Activated CD8-positive, alpha-beta memory T cell treated with anti-CD3 and anti-CD28 coated beads for 48 hours (primary cell): ENCODE measurements at places on chromosomes 7 and 10.

GRCh38 chr7:23445326-23445725 is 25.0 kb downstream of the IGF2BP3 start:
- DNase-seq, result no peak

DNA sequence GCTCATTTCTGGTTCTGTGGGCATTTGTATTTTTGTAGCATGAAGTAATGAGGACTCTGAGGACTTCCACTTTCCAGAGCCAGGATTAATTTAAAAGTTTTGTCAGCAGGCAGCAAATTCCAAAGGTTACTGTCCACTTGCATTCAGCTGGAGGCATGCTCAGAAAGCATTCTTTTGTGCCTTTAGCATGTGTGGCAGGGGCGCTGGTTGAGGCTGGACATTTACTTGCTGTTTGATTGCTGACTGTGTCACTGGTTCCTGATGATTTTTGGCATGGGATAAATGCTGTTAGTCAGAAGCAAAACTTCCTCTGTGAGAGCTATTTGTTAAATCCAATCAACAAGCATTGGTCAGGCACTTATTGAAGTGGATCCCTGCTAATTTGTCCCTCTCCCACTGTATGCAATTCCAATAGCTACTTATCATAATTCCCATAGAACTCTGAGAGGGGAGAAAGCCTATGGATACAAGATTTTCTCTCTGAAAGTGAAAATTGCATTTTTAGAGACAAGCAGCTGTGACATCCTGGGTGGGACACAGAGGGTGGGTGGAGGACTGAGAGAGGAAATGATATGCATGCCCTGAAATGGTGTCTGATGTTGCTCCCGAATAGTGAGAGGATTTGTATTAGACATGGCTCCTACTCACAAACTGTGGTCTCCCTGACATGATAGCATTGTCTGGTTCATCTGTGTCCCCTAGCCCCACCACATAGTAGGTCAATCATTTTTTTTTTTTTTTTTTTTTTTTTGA is 161.2 kb upstream of the WDR11 start:
- DNase-seq, result no peak

- no peak for DNase-seq
Observed at GRCh38 chr7:147406521-147407135, 1183.9 kb upstream of the C7orf33 start.

- no peak for DNase-seq
Observed at GRCh38 chr10:110214371-110214826, 7.0 kb downstream of the MXI1 start.

DNA sequence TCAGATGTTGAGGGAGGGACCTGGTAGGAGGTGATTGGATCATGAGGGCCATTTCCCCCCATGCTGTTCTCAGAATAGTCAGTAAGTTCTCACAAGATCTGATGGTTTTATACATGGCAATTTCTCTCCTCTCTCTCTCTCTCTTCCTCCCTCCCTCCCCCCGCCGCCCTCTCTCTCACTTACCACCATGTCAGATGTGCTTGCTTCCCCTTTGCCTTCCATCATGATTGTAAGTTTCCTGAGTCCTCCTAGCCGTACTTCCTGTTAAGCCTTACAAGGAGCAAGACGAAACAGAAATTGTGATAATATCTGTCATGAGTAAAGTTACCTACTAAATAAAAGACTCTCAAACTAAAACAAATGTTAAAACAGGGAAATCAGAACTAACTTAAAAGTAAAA is 19.9 kb upstream of the GPR141 start:
- DNase-seq, result no peak

DNA sequence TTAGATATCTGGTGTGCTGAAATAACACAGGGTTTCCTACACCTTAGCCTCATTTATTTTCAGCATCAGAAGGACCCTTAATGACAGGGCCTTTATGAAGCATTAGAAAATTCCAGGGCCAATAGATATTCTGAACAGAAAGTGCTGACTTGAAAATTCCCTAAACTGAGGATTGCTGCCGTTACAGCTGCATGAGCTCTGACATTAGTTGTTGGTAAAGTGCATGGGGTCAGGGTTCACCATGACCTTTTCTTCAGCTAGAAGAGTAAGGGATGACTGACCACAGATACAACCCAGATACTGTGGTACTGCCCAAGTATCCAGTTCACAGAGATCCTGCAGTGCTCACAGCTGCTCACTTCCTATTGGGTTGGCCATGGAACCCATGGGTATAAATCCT is 181.7 kb upstream of the SLC25A13 start:
- no peak for DNase-seq

DNA sequence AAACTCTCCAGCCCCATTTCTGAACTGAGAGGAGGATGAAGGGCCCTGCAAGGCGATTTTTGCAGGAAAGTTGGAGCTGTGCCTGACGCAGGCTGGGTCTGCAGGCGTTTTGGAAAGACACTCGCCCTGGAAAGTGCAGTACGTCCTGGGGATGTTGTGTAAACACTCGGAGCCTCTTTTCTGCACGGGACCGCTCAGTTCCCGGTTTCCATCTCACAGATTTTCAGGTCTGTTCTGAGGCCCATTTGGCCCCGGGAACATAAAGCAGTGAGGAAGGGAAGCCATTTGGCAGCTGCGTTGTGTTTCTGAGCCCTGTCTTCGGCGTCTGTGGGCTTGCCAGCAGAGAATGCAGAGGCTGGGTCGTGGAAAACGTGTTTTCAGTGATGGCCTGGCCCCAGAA is 655.0 kb upstream of the MGMT start:
- DNase-seq, result no peak

GRCh38 chr10:86538547-86538946 is 17.0 kb upstream of the WAPL start:
- DNase-seq, result no peak

- no peak for DNase-seq
Observed at GRCh38 chr10:97291357-97292096, 910 bp downstream of the ARHGAP19 start.

DNA sequence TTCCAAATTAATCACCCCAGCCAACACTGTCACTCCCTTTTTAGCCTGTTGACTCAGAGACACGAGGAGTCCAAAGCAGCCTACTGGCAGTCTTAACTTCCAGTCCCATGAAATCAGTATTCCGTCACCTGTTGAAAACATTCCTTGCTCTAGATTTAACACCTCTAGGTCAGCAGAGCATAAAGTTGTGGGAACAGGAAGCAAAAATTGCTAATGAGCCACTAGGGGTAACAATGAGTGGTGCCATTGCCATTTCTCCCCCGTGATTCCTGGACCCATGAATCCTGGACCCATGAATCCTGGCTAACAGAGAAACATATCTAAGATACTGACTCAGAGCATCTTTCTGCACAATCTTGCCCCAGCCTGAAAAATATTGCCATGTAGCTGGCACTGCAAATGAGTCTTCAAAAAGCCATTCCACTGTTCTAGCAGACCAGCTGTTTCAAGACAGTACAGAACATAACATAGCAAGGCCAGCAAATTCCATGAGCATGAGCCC is 252.7 kb upstream of the PTER start:
- DNase-seq, result no peak

DNA sequence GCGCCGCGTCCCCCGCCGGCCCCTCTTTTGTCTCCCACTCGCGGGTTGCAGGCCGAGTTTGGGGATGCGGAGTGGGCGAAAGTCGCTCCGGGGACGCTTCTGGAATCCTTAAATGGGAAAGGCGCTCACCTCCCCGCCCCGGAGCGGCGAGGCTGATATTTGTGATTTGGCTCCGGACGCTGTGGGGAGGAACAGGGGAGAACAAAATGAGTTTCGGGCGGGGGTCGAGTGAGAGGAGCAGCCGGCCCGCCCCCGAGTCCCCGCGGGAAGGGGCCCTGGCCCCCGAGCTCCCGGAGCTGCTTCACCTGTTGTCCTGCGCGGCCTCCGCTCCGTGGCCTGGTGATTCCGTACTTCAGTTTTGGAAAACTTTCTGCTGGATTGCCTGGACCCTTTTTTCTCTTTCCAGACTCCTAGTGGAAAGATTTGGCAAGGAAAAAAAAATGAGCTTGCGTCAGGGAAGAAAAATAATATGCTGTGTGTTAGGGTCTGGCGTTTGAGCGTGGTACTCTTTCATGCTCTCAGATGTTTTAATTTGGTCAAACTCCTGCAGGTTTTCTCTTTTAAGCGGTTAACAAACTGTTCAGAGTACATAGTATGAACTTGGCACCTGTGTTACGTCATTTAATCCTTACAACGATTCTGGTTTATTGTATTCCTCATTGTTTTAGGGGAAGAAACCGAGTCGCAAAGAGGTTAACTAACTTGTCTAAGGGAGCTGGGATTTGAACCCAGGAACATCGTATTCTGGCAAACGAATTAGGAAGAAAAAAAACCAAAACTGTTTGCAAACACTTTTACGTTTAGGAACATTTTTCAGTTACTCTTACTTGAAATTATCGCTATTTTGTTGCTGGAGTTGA is 924 bp downstream of the BMPR1A start:
- no peak for DNase-seq

DNA sequence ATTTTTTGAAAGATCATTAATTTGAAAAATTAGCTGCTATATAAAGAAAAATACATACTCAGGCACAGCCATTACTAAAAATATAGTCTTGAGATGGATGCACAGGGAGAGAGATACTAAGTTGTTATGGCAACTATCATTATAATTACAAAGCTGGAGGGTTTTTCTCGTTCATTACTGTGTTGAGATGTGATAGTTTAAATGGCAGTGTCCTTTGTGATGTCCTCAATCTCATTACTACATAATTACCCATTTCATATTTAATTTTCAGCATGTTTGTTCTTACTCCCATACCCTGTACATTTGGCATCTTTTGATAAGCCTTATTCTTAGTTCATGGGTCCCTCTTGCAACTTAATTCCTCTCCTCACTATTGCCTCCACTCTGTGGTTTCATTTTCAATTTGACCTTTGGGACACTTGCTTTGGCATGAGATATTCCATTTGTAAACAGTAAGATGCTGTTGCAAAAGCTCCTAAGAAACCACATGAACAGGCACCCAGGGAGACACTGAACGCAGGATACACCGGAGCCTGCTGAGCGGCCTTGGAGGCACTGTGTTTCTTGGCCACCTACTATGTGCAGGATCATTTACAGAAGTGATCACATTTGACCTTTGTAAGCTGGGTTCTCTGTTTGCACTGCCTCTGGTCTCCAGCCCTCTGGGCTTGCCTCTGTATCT is 4.8 kb upstream of the CPXM2 start:
- DNase-seq, result no peak

GRCh38 chr7:128890306-128891109 is 20.0 kb downstream of the KCP start:
- no peak for DNase-seq

DNA sequence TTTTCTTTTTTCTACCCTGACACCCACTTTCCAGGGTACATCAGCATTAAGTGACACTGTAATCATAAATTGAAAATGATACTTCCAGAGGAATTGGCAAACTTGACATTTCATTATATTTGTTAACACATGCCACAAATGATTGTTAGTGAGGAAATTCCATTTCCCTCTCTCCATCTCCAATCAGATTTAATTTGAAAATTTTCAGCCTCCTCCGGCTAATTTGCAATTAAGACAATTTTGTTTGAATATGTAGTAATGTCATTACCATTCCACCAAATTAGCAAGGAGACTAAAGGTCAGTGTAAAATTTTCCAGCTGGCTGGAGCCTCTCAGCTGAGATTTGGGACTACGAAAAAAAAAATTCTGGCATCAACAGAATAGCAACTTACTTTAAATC is 242.7 kb downstream of the FOXP2 start:
- DNase-seq, result no peak

DNA sequence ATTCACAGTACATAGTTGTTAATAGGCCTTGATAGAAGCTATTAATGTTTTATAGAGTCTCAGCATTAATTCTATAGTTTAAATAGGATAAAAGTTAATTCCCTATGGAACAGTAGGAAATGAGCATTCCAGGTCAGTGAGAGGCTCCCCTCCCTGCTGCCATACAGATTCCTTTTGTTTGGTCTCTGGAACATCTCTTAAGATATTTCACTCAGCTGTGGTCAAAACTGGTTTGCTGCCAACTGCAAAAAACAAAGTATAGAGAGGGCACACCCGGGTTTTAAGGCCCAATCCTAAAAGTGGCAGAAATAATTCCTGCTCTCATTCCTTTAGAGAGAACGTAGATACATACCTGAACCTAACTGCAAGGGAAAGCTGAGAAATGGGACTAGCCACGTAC is 51.3 kb downstream of the MDFIC start:
- DNase-seq, result no peak

GRCh38 chr7:24750441-24751055 is 6.7 kb downstream of the GSDME start:
- DNase-seq, result no peak

- no peak for DNase-seq
Observed at GRCh38 chr7:154804449-154804848, 198.5 kb downstream of the PAXIP1 start.

- DNase-seq, result no peak
Observed at GRCh38 chr7:156095908-156096539, 283.8 kb upstream of the SHH start.

DNA sequence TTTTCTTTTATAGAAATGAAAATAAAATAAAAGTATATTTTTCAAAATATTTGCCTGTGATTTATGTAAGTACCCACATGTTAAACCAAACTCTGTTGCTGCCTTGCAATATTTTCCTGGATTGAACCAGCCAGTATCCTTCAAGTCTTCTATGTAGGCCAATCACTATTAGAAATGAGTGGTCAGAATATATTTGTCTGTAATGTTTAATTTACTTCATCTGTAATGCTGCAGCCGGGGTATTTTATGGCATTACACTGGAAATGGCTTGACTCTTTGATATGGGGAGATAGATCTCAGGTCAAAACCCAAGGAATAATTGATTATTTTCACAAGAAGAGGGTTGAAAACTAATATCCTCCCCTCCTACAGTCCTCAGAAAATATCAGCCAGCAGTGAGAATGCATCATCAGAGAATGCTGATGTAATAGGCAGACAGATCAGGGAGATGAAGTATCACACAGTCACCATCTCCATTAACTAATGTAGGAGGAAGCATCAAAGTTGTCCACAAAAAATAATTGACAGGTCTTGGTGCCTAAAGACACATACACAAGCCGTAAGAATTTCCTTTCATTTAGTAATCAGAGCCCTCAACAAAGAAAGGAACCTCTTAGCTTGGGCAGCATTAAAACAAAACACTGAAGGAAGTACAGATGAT is 82.5 kb downstream of the VWDE start:
- DNase-seq, result no peak

DNA sequence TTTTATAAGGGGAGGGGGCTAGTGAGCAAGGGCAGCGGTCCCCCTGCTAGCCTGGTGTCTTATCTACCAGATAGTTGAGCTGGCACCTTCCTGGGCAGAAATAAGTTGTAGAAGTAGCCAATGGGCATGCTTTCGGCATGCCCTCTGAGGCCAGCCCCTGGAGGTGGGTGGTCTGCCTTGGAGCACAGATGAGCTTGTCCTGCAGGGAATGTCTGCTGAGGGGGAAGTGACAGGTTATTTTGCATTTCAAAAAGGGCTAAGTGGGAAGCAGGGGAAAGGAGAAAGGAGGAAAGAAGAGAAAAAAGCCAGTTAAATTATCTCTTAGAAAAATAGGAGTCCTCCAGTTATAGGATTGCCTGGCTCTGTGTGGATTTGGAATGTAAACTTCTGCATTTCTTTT is 88.9 kb downstream of the GPR26 start:
- DNase-seq, result no peak

DNA sequence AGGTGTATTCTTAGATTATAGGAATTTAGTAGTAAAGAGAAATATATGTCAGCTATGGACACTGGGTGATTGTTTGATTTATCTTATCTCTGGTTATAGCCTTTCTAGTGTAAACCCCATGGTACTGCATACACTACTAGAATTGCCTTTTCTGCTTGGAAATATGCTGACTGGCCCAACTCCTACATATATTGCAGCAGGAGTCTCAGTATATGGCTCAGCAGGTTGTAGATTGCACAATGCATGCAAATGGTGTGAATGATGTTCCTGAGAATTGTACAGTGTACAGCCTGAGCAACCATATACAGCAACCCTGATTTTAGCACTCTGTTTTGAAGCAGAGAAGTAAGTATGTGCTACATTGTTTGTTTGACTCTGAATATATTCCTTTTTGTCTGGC is 153.4 kb upstream of the NPY start:
- DNase-seq, result no peak
